ENCODE measurements at places on chromosomes 6 and 20. TPM values are rescaled to one million over a fixed set of nuclear protein-coding genes. Genes with fewer than 3 reads are reported as not detected.

DNA sequence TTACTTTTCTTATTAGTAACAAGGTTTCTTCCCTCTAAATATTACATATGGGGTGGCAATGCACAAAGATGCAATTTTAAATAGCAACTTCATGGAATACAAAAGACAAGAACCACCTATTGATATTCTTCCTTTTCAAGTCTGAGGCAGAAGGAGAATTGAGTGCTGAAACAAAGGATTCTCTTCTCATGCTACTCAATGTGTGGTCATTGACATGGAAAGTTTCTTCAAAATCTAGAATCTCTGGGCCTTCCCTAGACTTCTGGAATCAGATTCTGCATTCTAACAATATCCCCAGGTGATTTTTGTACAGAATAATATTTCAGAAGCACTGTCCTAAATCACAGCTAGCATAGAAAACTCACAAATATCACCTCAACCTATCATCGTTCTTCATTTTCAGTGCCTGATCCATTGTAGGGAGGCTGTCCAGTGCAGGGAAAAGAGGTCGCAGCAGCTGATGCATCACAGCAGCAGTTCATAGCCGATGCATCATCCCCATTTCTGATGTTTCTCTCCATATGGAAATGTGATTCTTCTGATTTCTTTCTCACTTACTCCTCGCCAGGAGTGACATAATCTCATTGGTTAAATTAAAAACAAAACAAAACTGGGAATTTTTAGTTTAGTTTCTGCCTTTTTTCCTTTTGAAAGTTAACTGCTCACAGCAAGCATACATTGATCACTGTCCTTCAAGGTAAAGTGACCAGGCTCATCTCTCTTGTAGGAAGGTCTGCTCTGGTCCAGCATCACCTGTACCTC lies 139.5 kb upstream of the FAM83B start:
- no peak for DNase-seq

DNA sequence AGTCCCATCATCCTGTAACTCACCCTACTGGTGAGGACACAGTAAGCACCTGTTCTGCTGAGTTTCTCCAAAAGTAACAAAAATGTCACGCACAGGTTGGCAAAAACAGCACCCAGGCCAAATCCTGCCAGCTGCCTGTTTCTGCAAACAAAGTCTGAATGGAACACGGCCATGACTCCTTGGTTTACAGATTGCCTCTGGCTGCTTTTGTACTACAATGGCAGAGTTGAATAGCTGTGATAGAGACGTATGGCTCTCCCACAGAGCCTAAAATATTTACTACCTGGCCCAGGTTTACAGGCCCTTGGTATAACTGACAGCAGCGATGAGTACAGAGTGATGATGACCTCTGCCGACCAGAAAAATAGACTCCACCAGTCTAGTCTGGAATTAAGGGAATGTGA lies 52.6 kb downstream of the CNKSR3 start:
- DNase-seq: no peak

- no peak for DNase-seq
These were observed 16.8 kb downstream of the TPD52L1 start for GRCh38 chr6:125170376-125170775.

DNA sequence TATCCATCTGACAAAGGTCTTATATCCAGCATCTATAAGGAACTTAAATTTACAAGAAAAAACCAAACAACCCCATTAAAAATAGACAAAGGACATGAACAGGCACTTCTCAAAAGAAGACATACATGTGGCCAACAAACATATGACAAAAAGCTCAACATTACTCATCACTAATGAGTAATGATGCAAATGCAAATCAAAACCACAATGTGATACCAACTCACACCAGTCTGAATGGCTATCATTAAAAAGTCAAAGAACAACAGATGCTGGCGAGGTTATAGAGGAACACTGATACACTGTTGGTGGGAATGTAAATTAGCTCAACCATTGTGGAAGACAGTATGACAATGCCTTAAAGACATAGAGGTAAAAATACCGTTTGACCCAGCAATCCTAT lies 13.9 kb downstream of the MACROD2 start:
- DNase-seq: no peak

- no peak for DNase-seq
These were observed 42.0 kb downstream of the PGM3 start for GRCh38 chr6:83151114-83151513.

DNA sequence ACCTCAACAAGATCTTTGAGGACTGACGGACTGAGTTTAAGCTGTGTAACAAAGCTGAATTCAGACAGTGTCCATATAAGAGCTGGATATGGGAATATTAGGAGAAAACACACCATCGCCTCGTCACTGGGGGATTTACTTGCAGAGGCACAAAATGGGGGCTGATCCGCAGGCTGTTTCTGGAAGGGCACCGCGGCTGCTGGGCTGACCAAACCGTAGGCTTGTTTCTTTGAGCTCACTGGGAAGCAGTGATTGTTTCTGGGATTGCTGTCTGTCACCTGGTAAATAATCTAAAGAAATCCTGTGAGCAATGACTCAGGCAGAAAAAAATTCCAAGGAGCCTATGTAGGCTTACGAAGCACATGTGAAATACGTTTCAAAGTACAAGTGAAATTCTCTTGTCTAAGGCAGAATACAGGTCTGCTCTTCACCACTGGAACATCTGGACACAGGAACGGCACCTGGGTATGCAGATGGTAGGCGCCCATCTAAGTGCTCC lies 63.9 kb upstream of the MPC1 start:
- DNase-seq: no peak

DNA sequence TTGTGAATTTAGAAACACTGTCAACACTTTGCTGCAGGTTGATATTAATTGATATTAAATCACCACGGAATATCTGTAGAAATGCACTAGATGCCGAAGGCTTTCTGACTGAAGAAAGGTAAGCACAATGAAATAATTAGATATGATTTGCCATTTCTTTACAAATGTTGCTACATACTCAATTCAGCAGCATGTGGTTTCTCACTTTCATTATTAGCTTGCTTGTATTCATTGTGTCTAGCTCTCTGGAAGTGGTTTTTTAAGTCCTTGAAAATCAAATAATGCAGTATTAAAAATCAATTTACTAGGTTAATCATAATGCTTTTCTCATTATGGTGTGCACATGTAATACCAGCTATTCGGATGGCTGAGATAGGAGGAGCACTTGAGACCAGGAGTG lies 231.3 kb upstream of the MARCKS start:
- no peak for DNase-seq

- DNase-seq: no peak
These were observed 10.9 kb upstream of the BNIP5 start for GRCh38 chr6:36347621-36348020.

DNA sequence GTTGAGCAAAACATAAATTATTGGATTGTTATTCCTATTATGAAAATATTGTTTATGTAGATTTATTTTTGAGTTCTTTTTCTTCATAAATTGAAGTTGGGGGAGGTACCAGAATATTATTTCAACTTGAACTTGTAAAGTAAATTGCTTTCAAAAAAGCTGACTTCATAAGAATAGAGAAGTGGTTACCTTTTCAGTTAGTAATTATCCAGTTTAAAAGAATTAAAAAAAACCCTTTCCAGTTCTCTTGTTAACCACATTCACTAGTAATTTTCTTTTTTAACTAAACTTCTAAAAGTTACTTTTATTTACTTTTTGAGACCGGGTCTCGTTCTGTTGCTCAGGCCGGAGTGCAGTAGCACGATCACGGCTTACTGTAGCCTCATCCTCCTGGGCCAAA lies 124.3 kb downstream of the CDKAL1 start:
- DNase-seq: no peak

GRCh38 chr6:127423921-127424320 lies 35.3 kb downstream of the KIAA0408 start:
- no peak for DNase-seq

- DNase-seq: no peak
These were observed 436 bp downstream of the CAGE1 start for GRCh38 chr6:7389162-7389450.

DNA sequence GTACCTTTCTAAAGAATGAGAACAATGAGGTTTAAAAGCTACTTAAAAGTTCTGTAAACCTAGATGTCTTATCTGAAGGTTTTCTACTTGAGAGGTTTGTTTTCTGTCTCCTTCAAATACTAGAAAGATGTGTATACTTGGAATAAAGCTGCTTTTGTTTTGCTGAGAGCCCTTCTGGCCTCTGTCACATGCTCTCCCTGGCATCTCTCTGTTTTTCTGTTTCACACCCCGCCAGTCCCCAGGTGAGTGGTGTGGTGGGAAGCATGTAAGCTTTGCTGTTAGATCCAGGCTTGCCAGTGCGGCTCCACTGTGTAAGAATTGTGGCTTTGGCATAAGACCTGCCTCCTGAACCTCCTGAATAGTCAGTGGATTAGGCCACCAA lies 56.8 kb downstream of the SNX9 start:
- no peak for DNase-seq

- no peak for DNase-seq
These were observed 27.2 kb upstream of the SPAG4 start for GRCh38 chr20:35588397-35588796.

- DNase-seq: no peak
These were observed 123.3 kb downstream of the INSM1 start for GRCh38 chr20:20491110-20491783.

Gene IMPG1
- not detected for total RNA-seq

Gene TENT5A
- 0.60 TPM for total RNA-seq

Gene SPDEF
- total RNA-seq: not detected

Gene TFAP2D
- not detected for total RNA-seq

Gene COX4I2
- total RNA-seq: not detected

Gene SH3BGRL2
- total RNA-seq: 123 TPM

Gene RIN2
- 80.2 TPM for total RNA-seq
